Peyer's patch (tissue), 4 donors: ENCODE measurements at places on chromosomes 5 and 9. TPM values are rescaled to one million over a fixed set of nuclear protein-coding genes. Genes with fewer than 3 reads are reported as not detected.
A peak's percentile ranks its signal among the peaks of the same experiment; 100 is the strongest.

DNA sequence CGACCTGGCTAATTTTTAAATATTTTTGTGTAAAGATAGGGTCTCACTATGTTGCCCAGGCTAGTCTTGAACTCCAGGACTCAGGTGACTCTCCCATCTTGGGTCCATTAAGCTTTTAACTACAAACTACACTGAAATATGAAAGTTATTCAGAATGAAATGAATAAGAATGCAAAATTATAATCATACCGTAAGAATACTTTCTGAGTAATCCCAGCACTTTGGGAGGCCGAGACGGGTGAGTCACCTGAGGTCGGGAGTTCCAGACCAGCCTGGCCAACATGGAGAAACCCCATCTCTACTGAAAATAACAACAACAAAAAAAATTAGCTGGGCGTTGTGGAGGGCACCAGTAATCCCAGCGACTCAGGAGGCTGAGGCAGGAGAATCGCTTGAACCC lies 1.1 kb upstream of the ORM1 start:
- H3K4me1 ChIP-seq: no peaks in the 10 kb centered on the region
- H3K36me3 ChIP-seq: no peaks in the 10 kb centered on the region
- no peak overlapping the region for H3K27ac ChIP-seq
- no peaks in the 10 kb centered on the region for H3K27me3 ChIP-seq
- H3K4me3 ChIP-seq: no peak overlapping the region

GRCh38 chr5:111248571-111248970 lies 24.4 kb downstream of the CAMK4 start:
- no peak overlapping the region for H3K27ac ChIP-seq
- H3K4me1 ChIP-seq: no peaks in the 10 kb centered on the region
- no peaks in the 10 kb centered on the region for H3K27me3 ChIP-seq
- H3K4me3 ChIP-seq: no peak overlapping the region
- H3K36me3 ChIP-seq: no peaks in the 10 kb centered on the region

GRCh38 chr9:72955126-72955455 lies 2.2 kb upstream of the ALDH1A1 start:
- no peaks in the 10 kb centered on the region for H3K36me3 ChIP-seq
- peak overlapping the region; percentile 3 for H3K27ac ChIP-seq
- H3K27me3 ChIP-seq: no peaks in the 10 kb centered on the region
- H3K4me1 ChIP-seq: no peaks in the 10 kb centered on the region
- DNase-seq: no peak

DNA sequence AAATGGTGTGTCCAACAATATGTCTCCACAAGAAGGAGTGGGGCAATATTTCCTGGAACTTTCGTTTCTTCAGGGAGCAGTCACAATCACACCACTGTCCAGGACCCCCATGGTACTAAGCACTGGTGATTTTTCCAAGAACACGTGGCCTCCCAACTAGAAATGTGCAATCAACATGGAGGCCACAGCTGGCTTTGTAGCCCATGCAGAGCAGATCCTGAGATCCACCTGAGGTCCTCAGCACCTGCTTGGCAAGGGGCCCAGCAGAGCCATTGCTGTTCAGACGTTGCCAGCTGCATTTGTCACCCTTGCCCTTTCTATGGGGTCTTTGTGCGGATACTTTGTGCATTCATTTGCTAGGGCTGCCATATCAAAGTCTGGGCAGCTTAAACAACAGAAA lies 334.5 kb upstream of the IRX4 start:
- DNase-seq: no peak
- H3K4me1 ChIP-seq: no peaks in the 10 kb centered on the region
- no peak overlapping the region for H3K27ac ChIP-seq
- H3K27me3 ChIP-seq: no peaks in the 10 kb centered on the region

DNA sequence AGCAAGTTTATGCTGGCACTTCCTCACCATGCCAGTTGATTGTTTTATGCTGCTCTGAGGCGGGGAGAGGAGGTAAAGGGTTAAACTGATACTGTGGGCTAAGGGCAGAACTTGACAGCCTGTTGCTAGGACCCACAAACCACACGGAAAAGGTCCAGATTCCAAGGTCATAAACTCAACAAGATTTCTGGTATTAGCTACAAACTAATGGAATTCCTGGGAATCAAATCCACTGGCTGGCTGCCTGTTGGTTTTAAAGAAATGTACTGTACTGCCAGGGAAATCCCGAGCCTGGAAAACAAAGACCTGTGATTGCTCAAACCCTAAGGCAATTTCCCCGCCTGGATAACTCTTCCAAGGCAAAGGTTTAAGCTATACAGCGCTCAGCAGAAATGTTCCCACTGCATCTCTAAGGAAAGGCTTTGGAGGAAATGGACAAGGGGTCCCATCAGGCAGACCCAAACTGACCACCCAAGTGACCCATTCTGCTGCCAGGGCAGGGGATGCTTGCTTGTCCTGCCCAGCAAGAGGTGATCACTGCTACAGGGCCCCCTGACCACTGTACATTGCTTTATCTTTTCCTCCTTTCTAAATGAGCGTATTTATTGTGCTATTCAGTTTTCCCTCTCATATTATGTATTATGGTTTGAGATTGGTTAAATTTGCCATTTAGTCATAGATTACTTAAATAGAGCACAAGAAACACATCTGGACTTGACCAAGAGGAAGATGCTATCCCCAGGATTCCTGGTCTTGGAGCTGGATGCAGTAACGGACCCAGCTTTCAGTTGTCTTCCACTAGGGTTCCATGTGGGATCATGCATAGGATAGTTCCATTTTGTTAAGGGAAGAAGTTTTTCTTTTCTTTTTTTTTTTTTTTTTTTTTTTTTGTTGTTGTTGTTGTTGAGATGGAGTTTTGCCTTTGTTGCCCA lies 124.3 kb downstream of the SUSD1 start:
- peak overlapping the region; percentile 42 for H3K27ac ChIP-seq
- H3K4me3 ChIP-seq: no peak overlapping the region
- no peak for DNase-seq
- H3K27me3 ChIP-seq: no peaks in the 10 kb centered on the region

GRCh38 chr5:127987354-127988145 lies 96.0 kb upstream of the SLC12A2 start:
- H3K4me3 ChIP-seq: no peak overlapping the region
- H3K27me3 ChIP-seq: no peaks in the 10 kb centered on the region
- H3K4me1 ChIP-seq: no peaks in the 10 kb centered on the region
- H3K36me3 ChIP-seq: no peaks in the 10 kb centered on the region

- peaks cover 4% of the 10 kb centered on the region for H3K27me3 ChIP-seq
- H3K27ac ChIP-seq: no peak overlapping the region
- H3K4me1 ChIP-seq: no peaks in the 10 kb centered on the region
- DNase-seq: no peak
- no peak overlapping the region for H3K4me3 ChIP-seq
Measured at GRCh38 chr5:95667061-95667618, 15.7 kb downstream of the SPATA9 start.

- H3K4me3 ChIP-seq: no peak overlapping the region
- no peak for DNase-seq
- H3K27ac ChIP-seq: no peak overlapping the region
Measured at GRCh38 chr9:86664603-86665002, 282.7 kb downstream of the GAS1 start.

DNA sequence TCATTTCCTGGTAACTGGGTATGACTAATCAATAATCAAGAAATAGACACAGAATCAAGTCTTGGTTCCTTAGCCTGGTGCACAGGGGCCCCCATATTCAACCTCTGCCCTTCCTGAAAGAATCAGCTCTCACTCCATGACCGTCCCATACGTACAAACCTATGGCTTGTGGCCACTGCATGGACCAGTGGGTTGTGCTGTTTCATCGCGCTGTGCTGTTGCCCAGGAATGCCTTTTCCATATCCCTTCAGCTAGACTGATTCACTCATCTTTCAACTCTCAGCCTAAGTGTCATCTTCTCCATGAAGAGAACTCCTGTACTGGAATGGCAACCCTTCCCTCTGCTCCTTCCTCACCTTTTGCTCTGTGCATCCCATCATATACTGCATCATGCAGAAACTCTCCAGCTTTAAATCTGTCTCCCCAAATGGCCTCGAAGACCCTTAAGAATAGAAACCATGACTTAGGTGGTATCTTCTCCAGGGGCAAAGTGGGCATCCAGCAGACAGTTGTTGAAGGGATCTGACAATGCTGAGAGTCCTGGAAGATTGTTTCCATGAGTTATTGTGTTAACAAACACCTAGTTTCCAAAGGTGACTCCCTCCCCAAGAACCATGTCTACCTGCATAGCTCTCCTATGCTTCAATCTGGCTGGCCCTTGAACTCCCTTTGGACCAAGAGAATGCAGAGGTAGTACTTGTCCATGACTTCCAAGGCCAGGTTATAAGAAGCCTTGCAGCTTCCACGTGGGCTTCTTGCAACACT lies 180.8 kb downstream of the ACTL7B start:
- no peaks in the 10 kb centered on the region for H3K27me3 ChIP-seq
- H3K4me1 ChIP-seq: no peaks in the 10 kb centered on the region
- DNase-seq: no peak
- H3K4me3 ChIP-seq: no peak overlapping the region
- H3K27ac ChIP-seq: no peak overlapping the region

DNA sequence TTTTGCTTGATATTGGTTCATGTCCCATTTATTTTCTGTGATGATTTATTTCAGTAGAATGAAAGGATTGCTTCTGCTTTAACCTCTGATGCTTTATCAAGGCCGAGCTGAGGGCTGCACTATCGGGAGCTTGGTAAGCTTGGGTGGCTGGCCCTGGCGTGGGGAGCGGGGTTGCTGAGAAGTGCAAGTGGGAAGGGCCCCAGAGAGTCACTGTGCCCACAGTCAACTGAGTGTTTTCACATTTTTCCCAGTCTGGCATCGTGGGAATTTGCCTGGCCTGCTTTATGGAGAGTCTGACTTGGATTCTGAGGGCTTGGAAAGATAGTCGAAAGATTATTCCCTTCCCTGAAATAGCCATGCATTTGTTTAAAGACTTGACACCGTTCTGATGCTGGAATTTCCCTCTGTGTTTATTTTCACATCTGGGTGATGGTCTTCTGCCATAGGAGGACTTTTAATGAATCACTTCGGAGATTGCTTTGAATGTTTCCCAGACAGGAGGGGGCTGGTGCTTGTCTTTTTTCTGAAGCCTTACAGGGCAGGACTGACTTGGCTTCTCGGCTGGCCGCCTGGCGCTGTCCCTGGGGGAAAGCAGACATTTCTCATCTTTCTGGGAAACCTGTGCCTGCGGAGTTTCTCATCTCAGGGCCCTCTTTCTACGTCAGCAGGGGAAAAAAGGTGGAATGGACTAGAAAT lies 139.0 kb downstream of the BOD1 start:
- H3K27me3 ChIP-seq: no peaks in the 10 kb centered on the region
- no peak overlapping the region for H3K4me3 ChIP-seq
- H3K36me3 ChIP-seq: no peaks in the 10 kb centered on the region
- DNase-seq: no peak
- H3K4me1 ChIP-seq: no peaks in the 10 kb centered on the region

GRCh38 chr9:6758498-6759184 lies 868 bp downstream of the KDM4C start:
- DNase-seq: peak; percentile 63
- H3K4me1 ChIP-seq: peaks cover 3% of the 10 kb centered on the region
- H3K27ac ChIP-seq: peak overlapping the region; percentile 99
- peak overlapping the region; percentile 100 for H3K4me3 ChIP-seq
- no peaks in the 10 kb centered on the region for H3K36me3 ChIP-seq

- H3K36me3 ChIP-seq: no peaks in the 10 kb centered on the region
- no peak overlapping the region for H3K27ac ChIP-seq
- H3K4me3 ChIP-seq: no peak overlapping the region
Measured at GRCh38 chr5:96537386-96537785, 104.3 kb upstream of the PCSK1 start.

DNA sequence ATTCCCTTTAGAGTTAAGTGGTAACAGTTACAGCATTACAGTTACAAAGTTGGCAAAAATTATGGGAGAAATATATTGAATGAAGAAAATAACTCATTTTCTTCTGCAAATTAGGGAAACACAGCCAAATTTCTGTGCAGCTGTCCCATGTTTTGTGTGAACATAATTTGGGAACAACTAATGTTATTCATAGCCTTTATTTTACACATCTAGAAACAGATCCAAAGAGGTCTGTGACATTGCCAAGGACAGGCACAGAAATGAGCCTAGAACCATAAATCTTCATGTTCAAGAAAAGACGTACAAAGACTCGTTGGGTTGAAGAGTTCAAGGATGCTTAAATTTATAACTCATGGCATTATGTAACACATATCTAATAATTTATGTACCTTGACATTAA lies 114.1 kb upstream of the TXNDC8 start:
- H3K27ac ChIP-seq: no peak overlapping the region
- no peaks in the 10 kb centered on the region for H3K27me3 ChIP-seq
- H3K36me3 ChIP-seq: no peaks in the 10 kb centered on the region
- H3K4me3 ChIP-seq: no peak overlapping the region

DNA sequence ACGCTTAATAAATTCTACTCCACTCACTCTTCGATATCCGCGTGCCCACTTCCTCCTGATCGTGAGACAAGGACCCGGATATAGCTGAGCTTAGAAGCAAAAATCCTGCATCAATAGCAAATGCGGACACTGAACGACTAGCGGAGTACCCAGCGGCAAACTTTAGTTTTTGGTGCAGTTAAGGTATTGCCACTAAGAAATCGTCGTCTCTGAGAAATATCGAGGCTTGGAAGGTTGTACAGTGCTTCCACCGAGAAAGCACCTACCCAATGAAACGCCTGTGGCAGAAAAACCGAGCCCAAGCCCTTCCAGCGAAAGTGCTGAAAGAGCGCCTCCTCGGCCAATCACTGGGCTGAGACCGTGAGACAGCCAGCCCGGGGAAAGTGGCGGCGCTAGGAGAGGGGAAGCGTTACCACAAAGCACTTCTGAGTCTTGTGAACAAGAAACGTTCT lies 32.2 kb downstream of the ANXA2R start:
- DNase-seq: peak; percentile 75
- no peaks in the 10 kb centered on the region for H3K36me3 ChIP-seq
- no peaks in the 10 kb centered on the region for H3K27me3 ChIP-seq
- H3K4me1 ChIP-seq: no peaks in the 10 kb centered on the region

DNA sequence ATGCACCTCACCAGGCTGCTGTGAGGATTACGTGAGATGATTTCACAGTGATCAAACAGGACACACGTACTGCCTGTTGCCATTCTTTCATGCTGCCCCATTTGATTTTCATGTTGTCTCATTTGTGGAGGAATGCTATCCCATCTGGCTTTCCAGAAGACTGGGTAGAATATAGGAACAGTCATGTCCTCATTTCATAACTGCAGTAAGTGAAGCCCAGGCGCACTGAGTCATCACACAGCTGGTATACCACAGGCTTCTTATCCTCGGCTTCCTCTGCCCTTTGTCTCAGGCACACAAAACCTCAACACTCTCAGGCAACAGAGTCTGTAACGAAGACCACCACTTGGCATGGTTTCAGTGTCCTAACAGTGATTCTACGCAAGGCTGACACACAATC lies 62.3 kb downstream of the LHFPL2 start:
- no peak overlapping the region for H3K27ac ChIP-seq
- no peak for DNase-seq
- H3K36me3 ChIP-seq: no peaks in the 10 kb centered on the region
- H3K27me3 ChIP-seq: no peaks in the 10 kb centered on the region
- no peak overlapping the region for H3K4me3 ChIP-seq

Gene KCNV2
- total RNA-seq: not detected

Gene SH3PXD2B
- total RNA-seq: 12.9 TPM

Gene RGS7BP
- 2.5 TPM for total RNA-seq

Gene CARTPT
- total RNA-seq: not detected

Gene SLC4A9
- 0.38 TPM for total RNA-seq

Gene PFN3
- not detected for total RNA-seq

Gene PRLR
- total RNA-seq: 9.1 TPM

Gene SMIM33
- total RNA-seq: 0.40 TPM
